Activated CD4-positive, alpha-beta T cell treated with anti-CD3 and anti-CD28 coated beads, Interleukin-2, amount 50 U/mL, for 4 hours (primary cell): ENCODE measurements at places on chromosomes 4 and X.
A peak's percentile ranks its signal among the peaks of the same experiment; 100 is the strongest.

DNA sequence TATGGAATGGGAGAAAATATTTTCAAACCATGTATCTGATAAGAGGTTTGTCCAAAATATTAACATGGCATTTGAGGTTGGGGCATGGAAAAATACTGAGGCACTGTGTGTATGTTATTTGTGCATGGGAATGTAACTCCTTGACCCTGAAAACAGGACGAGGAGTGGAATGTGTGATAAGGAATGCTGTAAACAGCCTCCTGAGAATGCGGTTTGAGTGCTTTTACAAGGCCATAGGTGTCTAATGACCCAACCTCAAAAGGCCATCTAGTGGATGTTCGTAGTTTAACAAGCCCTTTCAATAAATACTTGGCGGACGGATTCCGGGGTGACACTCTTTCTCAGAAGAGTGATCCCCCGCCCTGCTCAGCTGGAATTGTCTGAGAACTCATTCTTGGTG, 162.9 kb upstream of the USP9X start:
- DNase-seq = no peak

DNA sequence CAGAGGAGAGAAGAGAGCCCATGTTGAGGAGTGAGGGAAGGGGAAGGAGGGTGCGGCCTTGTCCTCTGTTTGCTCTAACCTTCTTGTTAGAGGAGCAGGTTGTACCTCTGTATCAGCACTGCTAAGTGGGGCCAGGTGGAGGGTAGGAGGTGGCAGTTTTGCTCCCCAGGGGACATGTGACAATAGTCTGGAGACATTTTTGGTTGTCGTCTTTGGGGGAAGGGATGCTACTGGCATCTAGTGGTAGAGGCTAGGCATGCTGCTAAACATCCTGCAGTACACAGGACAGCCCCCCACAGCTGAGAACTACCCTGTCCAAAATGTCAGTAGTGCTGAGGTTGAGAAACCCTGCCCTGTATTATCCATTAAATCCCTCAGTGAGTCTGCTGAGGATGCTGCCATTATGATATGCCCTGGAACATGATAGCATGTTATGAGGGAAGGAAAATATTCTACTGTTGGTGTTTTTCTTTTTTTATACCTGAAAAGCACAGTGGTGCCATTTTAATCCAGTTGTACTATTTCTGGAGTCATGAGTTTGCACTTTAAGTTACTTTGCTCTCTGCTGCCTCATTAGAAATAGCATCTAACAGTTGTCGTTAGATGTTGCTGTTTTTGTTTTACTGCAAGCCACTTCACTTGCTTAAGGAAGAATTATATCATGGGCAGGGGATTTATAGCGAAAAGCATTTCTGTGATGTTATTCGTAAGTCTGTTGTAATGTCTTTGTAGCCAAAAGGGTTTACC, 90.6 kb downstream of the LRP2BP start:
- DNase-seq = no peak

- DNase-seq = peak; percentile 65
Observed at GRCh38 chrX:136577552-136577951, 45.5 kb downstream of the VGLL1 start.

DNA sequence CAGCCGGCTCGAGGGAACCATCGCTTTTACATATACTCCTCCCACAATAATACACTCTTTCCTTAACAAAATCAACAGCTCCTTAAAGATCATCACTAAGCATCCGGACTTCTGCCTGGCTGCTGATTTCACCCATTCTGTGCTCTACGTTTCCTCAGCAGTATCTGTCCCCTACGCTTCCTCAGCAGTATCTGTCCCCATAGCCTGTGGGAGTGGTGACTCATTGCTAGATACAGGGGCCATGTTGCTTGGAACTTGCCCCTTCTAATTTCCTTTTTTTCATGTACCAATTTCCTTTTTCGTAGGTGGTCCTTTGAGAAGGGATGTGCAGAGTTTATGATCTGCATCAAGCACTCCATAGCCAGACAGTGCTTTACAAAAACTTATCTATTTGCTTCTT, 18.6 kb downstream of the MAP3K15 start:
- no peak for DNase-seq

GRCh38 chrX:73524906-73525305, 38.1 kb upstream of the CHIC1 start:
- DNase-seq = no peak

DNA sequence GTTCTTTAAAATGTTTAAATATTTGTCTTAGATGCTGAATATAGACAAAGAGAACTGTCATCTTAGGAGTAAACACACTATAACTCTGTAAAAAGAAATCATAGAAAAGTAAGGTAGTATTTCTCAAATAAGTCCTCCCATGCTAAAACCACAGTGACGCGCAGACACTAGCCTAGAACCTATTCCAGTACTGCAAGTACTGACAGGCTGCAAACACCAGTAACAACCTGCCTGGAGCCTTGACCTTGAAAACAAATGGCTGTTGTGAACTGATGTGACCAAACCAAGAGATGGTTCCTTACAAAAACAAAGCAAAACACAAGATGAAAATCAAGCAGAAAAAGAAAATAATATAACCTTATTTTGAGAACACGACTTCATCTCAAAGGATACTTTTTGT, 8.5 kb downstream of the TIFA start:
- no peak for DNase-seq

DNA sequence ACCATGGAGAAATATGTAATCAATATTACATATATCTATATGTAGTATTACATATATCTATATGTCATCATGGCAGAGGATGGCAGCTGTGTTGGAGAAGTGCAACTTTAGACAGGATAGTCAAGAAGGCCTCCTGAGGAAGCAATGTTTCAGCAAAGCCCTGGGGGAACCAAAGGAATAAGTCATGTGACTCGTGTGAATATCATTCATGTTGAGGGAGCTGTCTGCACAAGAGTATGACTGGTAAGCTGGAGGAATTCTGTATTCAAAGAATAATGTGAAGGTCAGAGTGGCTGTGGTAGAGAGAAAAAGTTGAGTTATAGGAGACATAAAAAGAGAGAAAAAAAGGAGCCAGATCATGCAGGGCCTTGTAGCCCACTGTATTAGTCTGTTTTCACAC, 92.9 kb upstream of the EDNRA start:
- DNase-seq = no peak

DNA sequence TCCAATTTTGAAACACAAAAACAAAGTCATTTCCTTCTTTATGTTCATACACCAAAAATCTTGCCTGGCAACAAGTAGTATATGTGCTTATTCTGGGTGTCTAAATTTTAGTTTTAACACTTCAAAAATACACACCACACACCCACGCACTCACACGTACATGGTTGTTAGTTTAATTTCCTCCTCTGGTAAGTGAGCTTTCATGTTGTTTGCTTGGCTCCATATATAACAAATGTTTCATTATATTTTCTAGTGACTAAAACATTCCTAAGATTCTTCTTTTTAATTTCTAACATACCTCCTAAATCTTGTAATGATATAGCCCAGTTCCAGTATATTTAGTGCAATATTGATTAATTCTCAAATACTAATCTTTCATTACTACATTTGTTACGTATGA, 80.9 kb downstream of the PRDM5 start:
- no peak for DNase-seq

DNA sequence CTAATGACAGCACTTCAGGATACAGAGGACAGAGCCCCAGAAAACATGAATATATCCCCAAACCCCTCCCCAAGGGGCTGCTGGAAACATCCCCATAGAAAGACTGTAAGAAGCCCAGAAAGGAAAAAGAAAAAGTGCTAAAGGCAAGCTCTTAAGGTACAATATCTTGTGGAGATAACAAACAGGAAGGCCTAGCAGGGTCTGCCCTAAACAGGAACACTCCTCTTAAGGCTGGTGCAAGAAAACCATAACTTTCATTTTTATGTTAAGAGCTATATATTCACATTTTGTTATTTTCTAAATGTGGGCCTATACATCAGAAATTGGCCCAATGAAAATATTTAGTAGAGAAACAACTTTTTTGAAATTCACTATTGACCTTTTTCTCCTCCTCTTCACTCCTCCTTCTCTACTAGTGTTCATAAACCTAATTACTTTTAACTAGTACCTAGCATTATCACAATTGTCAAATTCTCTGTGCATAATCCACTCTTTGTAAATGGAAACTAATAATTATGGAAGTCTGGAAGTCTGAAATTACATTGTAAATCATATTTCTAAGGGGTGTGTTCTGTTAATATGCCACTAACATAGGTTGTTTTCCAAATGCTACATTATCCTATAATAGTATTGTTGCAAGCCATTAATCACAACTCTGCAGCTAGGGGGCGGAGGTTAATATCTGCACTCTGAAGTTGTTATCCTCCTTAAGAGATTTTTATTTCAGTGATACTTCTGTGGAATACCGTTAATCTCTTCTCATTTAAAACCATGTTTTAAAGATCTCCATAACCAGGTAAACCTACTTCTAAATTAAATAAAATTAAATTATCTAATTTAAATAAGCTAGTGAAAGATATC, 59.8 kb downstream of the CASK start:
- DNase-seq = no peak

GRCh38 chr4:18844726-18845125, 823.2 kb upstream of the LCORL start:
- no peak for DNase-seq
